Activated naive CD8-positive, alpha-beta T cell treated with anti-CD3 and anti-CD28 coated beads, Interleukin-2, amount 50 U/mL, for 24 hours (primary cell): ENCODE measurements at places on chromosomes 16 and 17.

GRCh38 chr17:65553009-65553645, 8.3 kb downstream of the AXIN2 start:
- no peak for DNase-seq

- DNase-seq, result peak; percentile 89
Observed at GRCh38 chr17:75848523-75849278, 4.5 kb upstream of the UNC13D start.

DNA sequence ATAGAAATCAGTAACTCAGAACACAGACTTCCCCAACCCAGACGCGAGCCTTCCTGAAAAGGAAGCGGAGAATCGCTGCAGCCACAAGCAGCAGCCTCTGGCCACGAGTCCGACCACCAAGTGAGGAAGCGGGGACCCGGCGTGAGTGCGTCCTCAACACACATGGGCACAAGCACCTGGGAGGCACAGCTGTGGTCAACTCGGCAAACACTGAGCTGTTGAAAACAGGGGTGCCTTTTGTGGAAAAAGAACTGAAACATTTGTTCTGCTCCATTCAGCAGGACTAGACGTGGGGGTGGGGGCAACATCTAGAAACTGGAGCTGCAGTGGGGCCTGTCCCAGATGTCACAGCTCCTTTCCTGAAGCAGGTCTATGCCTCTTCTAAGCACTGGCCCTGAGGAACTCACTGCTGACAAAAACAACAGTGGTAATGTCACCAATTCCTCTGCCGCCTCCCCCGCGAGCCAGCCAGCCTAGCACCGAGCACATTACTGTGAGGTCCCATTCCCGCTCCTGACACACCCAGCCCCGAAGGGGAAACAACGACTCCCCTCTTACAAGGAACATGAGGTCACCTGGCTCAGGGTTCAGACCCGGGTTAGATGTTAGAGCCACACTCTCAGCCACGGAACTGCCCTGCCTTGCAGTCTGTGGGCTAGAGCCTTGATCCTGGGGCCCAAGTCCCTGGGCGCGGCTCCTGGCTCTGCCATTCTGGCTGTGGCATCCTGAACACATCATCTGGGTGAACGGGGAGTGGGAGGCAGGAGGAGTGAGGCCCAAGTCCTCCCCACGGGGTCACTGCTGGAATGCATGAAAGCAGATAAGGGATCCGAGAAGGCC, 29.0 kb downstream of the KDM8 start:
- peak; percentile 73 for DNase-seq

DNA sequence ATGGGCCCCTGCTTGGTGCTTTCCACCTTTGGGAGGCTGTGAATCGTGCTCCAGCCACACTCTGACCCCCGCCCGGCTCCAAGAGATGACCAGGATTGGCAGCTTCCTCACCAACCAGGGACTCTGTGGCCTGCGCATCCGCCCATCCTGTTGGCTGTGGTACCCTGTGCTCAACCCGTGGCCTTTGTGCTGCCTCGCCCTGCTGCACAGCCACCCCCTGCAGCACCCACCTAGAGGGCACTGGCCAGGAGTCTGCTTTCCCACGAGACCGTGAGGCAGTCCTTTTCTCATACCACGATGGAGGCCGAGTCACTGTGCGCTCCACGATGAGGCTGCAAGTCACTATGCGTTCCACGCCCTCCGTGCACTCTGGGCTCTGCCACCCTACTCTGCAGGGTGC, 19.4 kb downstream of the NME3 start:
- no peak for DNase-seq

DNA sequence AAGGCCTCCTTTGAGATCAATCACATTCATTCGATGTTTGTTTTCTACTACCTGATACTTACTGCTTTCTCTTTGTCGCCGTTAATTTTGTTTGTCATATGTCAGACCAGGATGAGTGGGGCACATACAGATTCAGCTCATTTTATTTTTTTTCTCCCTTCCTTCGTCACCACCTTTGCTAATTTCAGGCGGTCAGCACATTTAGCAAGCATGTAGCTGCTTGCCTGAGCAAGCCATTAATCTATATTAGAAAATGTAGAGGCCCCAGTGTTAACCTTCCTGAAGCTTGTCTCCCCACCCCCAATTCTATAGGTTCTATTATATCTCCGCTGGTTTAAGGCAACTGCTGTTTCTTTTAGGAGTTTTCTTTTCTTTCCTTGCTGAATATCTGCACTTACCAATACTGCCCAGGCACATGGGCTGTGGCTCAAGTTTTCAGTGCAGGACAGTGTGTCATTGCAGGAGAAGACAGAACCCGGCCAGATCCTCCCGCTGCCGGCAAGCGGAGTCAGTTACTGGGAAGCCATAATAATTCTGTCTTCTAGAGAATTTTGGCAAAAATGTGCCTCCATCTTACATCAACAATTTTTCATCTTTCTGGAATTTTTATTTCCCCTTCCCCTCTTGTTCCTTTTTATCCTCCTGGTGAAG, 714.3 kb downstream of the WWOX start:
- no peak for DNase-seq

- DNase-seq, result no peak
Observed at GRCh38 chr16:84680165-84680842, 19.5 kb upstream of the USP10 start.

DNA sequence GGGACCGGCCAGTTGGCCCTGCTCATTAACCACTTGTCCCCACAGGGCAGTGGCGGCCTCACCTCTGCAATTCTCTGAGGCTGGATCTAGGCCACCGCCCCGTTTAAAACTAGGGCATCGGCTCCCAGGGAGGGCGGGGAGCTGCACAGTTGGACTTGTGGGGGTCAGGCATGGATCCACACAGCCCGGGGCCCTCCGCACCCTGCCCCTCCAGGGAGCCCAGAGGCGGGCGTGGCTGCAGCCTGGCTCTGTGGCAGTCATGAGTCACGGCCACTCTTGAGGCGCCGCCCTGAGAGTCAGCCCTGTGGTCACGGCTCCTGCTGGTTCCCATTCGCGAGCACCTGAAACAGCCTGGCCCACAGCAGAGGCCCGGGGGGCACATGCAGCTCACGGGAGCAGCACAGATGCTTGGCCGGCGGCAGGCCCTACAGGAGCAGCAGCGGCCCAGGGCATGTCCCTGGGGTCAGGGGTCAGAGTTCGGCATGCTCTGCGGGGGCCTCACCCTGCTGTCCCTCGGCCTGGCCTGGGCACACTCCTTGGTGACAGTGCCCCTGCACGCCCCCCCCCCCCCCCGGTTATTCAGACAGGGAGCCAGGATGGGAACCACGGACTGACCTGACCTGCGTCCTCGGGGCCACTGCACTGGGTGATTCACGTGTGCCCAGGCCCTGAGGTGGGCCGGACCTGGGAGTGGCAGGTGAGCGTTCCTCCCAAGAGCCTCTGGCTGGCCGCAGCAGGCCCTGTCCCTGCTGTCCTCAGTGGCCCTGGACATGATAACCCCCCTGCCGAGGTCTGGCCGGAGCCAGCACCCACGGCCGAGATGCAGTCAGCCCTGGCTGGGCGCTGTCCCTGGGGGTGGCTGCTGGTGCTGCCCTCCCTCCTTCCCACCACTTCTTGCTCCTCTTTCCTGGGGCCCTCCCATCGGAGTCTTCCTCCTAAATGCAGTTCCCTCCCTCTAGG, 8.2 kb downstream of the CAPN15 start:
- DNase-seq, result no peak

DNA sequence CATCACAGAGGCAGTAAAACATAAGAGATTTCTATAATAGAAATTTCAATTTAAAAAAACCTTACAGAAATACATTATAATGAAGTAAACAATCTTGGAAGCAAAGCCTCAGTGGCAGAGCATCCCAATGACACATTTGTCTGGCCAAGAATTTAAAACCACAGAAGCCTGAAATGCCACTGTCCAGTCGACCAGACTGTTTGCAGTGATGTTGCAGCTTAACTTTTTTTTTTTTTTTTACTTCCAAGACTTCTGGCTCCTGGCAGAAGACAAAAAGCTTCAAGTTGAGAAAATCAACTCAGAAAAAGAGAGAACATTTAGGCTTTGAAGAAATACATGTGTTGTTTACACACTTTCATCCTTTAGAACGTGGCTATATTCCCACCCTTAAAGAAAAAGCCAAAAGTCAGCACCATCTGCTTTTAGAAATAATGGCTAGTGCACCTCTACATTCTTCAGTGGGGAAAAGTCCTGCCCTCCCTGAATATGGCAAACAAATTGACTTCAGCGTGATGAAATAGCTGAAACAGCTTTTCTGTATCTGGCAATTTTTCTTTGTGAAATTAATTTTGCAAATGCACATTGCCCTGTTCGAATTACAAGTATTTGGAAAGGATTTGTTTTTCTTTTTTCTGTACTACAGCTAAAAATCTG, 205.5 kb upstream of the MON1B start:
- DNase-seq, result no peak

DNA sequence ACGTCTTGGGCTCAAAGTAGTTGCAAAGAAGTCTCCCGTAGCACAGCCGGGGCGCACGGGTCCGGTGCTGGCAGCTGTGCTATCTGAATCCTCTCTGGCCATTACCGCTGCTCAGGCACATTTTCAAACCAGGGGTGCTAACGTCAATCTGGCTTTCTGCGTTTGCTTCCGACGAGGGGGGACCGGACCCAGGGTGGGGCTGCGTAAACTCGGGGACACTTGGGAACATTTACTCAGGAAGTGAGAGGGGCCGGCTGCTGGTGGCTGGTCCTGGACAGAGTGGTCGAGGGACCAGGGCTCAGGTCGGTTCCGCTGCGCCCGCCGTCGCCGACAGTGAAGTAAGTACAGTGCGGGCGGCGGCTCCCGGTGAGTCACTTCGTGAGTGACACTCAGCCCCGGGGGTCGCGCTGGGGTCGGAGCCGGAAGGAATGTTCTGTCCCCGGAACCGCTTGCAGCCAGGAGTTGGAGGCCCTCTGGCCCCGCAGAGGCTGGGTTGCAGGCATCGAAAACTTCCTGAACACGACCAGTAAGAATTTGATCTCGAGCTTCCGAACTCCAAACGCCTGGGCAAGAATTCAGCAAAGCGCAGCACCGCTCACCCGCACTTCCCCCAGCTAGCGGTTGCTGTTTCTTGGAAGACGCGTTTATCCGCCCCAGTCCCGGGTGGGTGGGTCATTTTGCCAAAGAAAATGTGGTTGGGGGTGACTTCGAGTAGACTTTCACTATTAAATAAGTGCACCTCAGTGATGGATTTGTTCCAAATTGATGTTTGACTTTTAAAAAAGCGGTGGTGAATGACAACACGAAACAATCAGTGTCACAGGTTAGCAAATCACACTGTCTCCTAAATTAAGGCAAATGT, 1.4 kb upstream of the HS3ST3B1 start:
- DNase-seq, result peak; percentile 57

DNA sequence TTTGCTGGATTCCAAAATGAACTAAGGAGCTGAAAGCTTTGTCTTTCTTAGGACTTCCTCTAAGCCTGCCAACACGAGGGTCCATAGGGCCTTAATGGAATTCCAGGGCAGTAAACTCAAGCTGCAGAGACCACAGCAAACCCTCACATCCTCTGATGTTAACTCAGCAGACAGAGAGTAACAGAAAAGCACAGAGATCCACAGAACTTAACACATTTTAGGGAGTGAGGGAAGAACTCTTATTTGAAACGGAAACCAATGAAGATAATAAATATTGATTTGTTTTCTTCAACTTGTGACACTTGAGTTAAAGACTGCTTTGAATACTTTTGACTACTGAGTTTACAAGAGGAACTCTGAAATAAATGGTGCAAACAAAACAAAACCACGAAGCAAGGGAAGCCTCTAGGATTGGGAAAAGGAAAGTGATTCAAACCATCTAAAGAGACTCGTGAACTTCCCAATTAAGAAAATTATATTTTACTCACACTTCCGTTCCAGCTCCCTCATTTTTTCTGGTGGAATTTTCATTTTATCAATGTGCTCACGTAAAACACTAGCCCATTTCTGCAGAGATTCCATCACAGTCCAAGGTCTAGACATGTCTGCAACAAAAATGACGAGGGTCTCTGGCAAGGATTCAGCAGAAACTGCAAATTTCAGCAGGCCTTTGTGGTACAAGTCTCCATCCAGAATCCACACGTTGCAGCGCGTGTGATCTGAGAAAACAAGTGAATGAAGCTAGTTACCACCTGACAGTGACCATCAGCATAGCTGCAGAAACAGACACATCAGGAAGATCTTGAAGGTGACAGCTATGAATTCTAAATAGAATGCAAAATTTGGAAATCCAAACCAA, 9.2 kb downstream of the DYNC1LI2 start:
- no peak for DNase-seq

DNA sequence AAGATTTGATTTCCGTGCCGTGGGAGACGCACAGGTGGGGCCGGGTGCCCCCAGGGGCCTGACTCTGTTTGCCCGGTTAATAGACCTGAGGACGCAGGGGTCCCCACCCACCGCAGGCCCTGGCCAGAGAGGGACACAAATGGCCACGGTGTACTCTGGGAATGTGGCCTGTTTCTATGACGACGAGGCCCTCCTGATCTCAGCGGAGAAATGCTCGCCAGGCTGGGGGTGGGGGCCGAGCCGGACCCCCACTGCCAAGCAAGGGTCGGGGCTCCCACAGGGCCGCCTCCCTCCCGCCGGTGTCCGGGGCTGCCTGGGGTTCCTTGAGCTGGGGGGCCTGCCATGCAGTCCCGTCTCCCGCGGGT, 24.5 kb upstream of the C1QTNF8 start:
- DNase-seq, result no peak

DNA sequence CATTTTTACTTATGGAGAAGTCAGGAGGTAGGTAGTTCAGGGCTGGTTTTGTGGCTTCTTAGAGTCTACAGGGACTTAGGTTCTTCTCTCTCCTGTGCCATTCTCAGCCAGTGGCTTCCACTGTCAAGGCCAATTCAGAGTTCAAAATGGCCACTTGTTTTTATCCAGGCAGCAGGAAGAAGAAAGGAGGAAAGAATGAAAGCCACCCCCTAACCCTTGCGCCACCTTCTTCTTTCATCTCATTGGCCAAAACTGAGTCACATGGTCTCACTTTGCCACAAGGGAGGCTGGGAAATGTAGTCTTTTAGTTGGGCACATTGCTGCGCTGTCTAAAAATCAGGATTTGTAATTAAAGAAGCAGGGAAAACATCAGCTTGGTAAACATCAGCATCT, 60.8 kb upstream of the MED9 start:
- no peak for DNase-seq

- DNase-seq, result no peak
Observed at GRCh38 chr17:3708366-3708765, 12.4 kb upstream of the P2RX5 start.
